GM12892 (cell line): ENCODE measurements at places on chromosomes 4 and X.

DNA sequence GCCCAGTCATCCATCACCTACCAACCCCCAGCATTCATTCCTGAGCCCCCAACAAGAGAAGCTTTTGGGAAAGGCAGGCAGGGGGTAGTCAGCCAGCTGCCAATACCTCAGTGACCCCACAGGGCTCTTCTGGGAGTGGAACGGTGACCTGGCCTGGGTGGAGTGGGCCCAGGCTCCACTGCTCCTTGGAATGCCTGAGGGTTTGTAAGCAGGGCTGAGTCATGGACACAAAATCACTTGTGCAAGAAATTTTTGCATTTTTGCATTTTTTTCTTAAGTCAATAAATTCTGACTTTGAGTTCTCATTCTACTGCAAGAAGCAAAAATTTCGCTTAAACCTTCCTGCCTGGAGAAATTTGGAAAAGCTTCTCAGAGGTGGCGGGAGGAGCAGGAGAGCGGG is 18.5 kb downstream of the SORCS2 start:
- DNase-seq: no peak

GRCh38 chr4:158859661-158860060 is 90.8 kb downstream of the FNIP2 start:
- no peak for DNase-seq

GRCh38 chr4:153469031-153469430 is 2.9 kb downstream of the TMEM131L start:
- DNase-seq: no peak

DNA sequence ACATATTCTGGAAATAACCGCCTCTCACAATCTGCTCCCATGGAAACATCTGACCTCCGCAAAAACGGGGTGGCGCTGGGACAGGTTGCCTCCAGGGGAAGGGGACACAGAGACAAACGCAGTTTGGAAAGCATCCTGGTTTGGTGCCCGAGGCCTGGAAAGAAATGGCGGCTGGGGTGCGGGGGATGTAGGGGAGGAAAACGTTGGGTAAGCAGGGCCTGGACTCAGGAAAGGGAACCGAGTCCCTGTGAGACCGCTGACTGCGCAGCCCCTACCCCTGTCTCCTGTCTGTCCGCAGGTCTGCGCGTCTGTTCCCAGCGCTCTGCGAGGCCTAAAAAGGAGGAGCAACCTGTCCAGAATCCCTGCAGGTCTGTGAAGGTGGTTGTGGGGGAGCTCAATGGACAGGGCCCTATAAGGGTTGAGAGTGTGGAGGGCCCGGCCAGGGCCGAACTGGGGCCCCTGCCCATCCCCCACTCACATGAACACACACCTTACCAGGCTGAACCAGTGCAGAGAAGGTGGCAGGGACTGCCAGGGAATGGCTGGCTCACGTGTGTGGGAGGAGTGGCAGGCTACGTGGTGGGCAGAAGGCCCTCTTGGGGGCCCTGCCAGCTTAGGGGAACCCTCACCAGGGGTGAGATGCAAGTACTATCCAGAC is 672 bp downstream of the TCEAL3 start:
- no peak for DNase-seq

GRCh38 chr4:79317711-79318110 is 8.2 kb downstream of the NAA11 start:
- DNase-seq: no peak

- no peak for DNase-seq
These were observed 263.3 kb upstream of the GPRIN3 start for GRCh38 chr4:89570931-89571330.

- no peak for DNase-seq
These were observed 140.6 kb upstream of the GPC4 start for GRCh38 chrX:133555782-133556458.

DNA sequence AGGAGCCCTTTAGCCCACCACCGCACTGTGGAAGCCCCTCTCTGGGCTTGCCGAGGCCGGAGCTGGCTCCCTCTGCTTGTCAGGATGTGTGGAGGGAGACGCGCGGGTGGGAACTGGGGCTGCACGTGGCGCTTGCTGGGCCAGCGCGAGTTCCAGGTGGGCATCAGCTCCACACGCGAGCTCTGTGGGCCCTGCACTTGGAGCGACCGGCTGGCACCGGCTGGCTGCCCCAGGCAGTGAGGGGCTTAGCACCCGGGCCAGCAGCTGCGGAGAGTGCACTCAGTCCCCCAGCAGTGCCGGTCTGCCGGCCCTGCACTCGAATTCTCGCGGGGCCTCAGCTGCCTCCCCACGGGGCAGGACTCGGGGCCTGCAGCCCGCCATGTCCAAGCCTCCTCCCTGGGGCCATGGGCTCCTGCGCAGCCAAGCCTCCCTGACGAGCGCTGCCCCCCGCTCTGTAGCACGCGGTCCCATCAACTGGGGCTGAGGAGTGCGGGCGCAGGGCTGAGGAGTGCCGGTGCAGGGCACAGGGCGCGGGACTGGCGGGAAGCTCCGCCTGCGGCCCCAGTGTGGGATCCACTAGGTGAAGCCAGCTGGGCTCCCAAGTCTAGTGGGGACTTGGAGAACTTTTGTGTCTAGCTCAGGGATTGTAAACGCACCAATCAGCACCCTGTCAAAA is 93.6 kb downstream of the DTHD1 start:
- DNase-seq: no peak

- DNase-seq: no peak
These were observed 37.8 kb downstream of the SEPTIN6 start for GRCh38 chrX:119655125-119655524.

DNA sequence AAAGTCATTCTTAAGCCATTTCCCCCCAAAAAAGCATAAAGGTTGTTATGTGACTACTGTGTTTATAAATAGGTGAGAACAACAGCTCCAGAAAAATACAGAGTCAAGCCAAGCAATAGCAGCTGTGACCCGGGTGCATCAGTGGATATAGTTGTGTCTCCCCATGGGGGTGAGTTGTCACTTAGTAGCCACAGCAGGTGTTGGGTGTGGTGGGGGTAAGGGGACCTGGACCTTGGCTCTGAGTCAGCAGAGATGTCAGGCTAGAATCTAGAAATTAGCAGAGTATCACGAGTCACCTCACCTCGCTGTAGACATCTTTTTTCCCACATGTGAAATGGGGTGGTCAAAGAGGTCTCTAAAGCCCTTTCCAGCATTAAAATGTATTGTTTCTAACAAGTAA is 42.4 kb downstream of the MOSPD2 start:
- no peak for DNase-seq

DNA sequence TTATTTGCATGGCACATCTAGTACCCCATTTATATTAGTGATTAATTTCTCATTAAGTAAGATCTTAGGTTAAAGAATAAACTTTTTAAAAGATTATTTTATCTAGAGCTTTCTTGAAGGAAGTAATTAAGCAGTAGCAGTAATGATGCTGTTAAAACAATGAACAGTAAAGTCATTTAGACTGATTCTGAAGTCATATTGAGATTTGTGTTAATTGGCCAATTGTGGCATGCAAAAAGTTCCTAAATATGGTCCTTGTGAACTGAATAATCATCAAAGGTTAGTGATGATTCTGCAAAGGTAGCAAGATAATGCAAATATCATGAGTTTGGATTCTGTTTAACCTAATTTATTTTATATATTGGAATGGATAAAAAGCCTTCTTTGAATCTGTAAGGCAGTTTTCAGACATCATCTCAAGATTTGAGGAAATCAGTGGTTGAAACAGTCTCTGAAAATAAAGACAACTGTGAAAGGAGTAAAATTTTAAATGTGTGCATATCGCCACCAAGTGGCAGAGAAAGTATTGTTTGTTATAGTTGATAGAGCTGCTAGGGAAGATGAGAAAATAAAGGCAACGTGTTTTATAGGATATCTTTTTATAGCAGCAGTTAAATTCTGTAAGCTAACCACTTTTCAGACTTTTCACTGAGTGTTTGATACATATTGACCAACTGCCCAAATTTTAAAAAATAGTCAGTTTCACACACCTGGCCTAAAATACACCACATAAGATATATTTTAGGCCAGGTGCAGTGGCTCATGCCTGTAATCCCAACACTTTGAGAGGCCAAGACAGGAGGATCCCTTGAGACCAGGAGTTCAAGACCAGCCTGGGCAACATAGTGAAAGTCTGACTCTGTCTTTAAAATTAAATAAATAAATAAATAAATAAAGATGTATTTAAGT is 79.6 kb downstream of the CCKAR start:
- no peak for DNase-seq

DNA sequence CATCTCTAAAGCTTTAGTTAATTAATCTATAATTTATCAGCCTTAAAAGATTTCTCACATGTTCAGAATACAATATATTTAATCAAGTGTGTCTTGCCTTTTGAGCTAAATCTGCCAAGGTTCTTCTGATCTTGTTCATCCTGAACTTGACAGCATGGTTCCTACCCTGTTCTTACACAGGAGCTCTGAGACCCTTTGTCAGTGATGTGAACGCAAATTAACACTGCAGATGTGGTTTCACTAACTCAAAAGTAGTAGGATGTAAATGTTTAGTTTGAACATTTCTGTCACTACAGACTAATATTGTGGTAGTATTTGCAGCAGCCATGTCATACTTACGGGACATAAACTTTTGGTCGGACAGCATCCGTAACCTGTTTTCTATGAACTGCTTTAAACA is 59.4 kb downstream of the SMARCAD1 start:
- no peak for DNase-seq

- DNase-seq: no peak
These were observed 133.1 kb upstream of the IL15 start for GRCh38 chr4:141503260-141503659.

GRCh38 chr4:162422312-162422711 is 258.5 kb upstream of the FSTL5 start:
- no peak for DNase-seq

- DNase-seq: no peak
These were observed 46.9 kb upstream of the TLL1 start for GRCh38 chr4:165826166-165826565.

GRCh38 chrX:136047016-136047642 is 61.9 kb downstream of the SLC9A6 start:
- DNase-seq: no peak

GRCh38 chr4:154958621-154959358 is 177.7 kb downstream of the RBM46 start:
- no peak for DNase-seq

- DNase-seq: no peak
These were observed 40.5 kb downstream of the MID1IP1 start for GRCh38 chrX:38841750-38842149.

GRCh38 chr4:8837181-8837841 is 34.3 kb downstream of the HMX1 start:
- DNase-seq: peak; percentile 3

DNA sequence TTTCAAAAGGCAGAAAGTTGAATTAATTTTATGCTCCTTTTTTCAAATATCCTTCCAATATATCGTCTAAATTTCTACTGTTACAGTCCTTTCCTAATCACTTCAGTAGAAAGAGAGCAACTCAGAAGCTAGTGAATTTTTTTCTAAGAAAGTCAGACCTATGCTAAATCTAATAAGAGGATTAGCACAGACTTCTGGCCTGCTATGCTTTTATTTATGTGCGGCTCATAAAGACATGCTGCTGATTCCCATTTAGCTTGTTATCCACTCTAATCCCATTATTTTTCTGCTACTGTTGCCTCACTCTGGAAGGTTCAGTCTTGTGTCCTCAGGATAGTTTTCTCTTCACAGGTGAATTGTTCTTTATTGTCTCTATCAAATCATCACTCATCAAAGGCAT is 473.5 kb upstream of the FAM241A start:
- no peak for DNase-seq

- DNase-seq: no peak
These were observed 254.2 kb upstream of the NWD2 start for GRCh38 chr4:36990128-36990872.

GRCh38 chr4:133151341-133151690 is 2.2 kb downstream of the PCDH10 start:
- DNase-seq: no peak

GRCh38 chr4:2893772-2894171 is 50.1 kb downstream of the ADD1 start:
- DNase-seq: no peak

GRCh38 chr4:102503301-102503746 is 2.2 kb downstream of the NFKB1 start:
- DNase-seq: no peak

DNA sequence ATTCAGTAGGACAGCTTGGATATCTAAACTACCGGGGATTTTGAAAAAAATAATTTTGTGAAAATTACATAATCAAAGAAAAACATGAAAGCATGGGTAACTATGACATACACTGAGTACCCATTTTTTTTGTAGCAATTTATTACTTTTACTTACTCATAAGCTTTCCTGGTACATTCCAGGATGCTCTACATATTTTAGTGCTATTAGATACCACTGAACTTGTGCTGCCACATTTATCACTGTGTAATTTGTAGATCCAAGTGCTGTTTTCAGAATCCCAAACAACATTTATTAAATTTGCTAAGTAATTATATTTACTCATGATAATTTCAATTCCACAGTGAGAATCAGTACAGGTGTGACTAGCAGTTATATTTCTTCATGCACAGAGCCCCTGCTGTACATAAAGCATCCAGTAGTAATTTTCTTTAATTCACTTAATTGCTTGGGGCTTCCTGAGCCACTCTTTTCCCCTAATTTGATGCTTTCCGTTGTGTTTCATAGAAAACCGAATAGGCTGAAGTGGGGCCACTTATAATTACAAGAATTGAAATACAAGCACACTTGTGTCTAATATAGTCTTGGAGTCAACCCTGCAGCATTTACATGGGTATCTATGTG is 2254.4 kb downstream of the ARAP2 start:
- DNase-seq: no peak

GRCh38 chr4:169351872-169352271 is 81.1 kb upstream of the SH3RF1 start:
- no peak for DNase-seq

DNA sequence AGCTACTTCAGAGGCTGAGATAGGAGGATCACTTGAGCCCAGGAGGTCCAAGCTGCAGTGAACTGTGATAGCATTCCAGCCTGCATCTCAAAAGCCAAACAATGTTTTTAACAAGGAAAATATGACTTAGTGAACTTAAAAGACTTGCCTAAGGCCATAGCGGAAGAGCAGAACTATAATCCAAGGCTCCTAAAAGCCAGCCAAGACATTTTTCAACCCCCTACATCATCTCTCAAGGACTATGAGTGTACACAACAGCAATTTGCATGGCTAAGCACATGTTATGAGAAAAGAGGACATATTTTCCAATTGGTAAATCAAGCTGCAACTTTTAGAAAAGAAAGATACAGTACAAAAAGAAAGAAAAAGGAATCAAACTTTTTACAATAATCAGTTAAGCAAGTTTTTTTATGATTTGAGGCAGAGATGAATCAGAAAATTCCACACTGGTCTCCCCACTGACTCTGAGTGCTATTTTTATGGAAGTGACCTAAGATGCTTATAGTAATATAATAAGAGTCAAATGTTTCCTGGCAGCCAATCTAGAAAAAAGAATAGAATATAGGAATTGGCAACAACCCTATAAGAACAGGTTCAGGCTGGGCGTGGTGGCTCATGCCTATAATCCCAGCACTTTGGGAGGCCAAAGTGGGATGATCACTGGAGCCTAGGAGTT is 9.8 kb upstream of the ACOT9 start:
- DNase-seq: no peak

DNA sequence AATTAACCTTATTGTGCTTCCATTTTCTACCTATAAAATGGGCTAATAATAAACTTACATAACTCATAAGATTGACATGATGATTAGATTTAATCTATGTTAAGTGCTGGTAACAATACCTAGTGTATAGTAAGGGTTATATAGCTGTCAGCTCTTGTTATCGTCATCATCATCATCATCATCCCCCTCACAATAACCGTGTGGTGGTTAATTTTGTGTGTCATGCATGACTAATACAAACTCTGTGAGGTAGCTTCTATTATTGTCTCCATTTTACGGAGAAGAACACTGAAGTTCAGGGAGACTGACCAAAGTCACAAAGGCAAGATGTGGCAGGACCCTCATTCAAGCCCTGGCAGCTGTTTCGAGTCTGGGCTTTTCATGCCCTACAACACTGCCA is 211.3 kb downstream of the PALLD start:
- no peak for DNase-seq

GRCh38 chr4:182174979-182175378 is 68.2 kb upstream of the TENM3 start:
- DNase-seq: no peak
